ENCODE measurements at places on chromosomes 7 and 10.
A peak's percentile ranks its signal among the peaks of the same experiment; 100 is the strongest.

DNA sequence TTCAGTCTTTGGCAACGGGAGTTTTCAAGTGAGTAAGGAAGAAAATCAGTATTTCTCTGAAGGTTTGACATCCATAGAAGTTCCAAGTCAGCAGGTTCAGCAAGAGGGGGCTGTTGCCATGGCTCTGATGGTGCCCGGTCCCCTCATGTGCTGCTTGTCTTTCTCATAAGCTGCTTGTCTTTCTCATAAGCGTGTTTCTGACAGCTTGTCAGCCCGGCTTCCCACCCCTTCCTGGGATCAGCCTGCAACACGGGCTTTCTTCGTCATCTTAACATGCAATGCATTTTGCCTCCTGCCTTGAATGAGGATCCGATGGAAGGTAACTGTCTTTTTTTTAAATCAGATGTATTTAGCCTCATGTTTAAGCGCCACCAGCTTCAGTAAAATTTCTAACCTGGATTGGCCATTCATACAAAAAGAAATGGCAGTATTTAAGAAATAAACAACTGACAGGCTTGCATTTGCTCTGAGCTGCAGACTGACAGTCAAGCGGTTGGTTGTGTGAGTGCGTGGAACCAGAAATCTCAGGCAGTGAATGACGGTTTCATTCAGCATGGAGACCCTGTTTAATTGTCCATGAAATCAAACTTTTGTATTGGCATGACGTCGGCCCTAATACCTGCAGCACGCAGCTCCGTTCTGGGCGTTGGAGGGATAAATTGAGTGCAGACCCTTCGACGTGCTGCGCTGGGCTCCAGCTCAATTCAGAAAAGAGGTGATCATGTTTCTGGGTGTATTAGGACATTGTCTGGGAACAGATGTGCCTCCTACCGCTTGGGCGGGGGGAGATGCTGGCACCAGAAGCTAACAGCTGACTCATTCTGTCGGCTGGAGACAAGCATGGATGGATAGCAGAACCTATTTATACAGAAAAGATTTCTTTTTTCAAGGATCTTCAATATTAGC, 454.7 kb upstream of the FOXK1 start:
- H3K27me3 ChIP-seq, result no peaks in the 10 kb centered on the region
- no peak overlapping the region for H3K27ac ChIP-seq
- H3K4me3 ChIP-seq, result no peak overlapping the region
- no peak for DNase-seq
- no peaks in the 10 kb centered on the region for H3K36me3 ChIP-seq
- H3K4me1 ChIP-seq, result no peaks in the 10 kb centered on the region

DNA sequence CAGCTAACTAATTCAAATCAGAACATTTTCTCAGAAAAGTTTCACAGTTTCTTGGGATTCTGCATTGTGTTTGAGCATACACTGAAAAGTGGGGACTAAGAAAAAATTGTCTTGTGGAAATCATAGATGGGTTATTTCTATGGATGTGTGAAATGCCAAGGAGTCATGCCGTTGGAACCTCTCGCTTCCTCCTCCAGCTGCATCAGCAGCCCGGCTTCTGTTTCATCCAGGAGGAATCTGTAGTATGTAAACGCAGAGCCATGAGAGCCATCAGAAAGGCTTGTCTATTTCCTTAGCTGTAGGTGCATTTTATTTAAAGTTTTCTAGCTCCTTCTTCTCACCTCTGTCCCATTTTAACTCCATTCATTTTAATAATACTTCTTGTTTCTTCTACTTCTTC, 1144.1 kb downstream of the GATA3 start:
- no peak for DNase-seq
- H3K27me3 ChIP-seq, result peaks cover 8% of the 10 kb centered on the region
- no peak overlapping the region for H3K4me3 ChIP-seq
- no peak overlapping the region for H3K27ac ChIP-seq
- no peaks in the 10 kb centered on the region for H3K4me1 ChIP-seq

- H3K4me1 ChIP-seq, result peaks cover 7% of the 10 kb centered on the region
- H3K4me3 ChIP-seq, result no peak overlapping the region
- no peaks in the 10 kb centered on the region for H3K36me3 ChIP-seq
Observed at GRCh38 chr10:109940117-109940516, 16.8 kb upstream of the XPNPEP1 start.

DNA sequence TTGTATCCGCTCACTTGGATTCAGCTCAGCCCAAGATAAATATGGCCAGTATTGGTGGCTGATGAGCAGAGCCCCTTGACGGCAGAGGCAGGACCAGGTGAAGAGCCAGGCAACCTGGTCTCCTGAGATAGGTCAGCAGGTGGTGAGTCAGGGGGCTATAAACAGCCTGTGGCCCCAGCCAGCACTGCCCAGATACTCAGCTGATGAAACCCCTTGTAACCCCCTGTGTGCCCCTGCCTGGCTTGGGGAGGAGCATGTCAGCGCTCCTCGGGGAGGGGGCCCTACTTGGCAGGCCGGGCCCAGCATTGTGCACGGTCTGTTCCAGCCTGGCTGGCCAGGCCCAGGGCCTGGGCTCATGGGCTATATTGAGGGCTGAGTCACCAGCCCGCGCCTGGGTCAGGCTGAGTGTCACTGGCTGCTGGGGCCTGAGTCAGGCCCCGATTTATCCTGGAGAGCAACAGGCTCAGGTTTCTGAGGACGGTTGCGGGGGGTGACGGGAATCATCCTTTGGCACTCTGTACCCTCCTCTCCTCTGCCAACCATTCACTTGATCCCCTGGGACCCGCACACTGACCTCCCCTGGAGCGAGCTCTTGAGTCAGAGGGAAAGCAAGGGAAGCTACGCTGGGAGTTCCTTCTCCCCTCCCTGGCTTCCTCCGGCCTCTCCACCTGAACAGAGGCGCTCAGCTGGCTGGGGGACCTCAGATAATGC, 2.8 kb upstream of the FLNC start:
- H3K36me3 ChIP-seq, result no peaks in the 10 kb centered on the region
- no peak overlapping the region for H3K27ac ChIP-seq
- DNase-seq, result no peak
- peaks cover 43% of the 10 kb centered on the region for H3K27me3 ChIP-seq

GRCh38 chr7:99579956-99580777, 17.9 kb upstream of the TMEM225B start:
- H3K27me3 ChIP-seq, result peaks cover 3% of the 10 kb centered on the region
- peak overlapping the region; percentile 83 for H3K4me3 ChIP-seq
- H3K36me3 ChIP-seq, result no peaks in the 10 kb centered on the region
- H3K4me1 ChIP-seq, result peaks cover 10% of the 10 kb centered on the region
- DNase-seq, result no peak

DNA sequence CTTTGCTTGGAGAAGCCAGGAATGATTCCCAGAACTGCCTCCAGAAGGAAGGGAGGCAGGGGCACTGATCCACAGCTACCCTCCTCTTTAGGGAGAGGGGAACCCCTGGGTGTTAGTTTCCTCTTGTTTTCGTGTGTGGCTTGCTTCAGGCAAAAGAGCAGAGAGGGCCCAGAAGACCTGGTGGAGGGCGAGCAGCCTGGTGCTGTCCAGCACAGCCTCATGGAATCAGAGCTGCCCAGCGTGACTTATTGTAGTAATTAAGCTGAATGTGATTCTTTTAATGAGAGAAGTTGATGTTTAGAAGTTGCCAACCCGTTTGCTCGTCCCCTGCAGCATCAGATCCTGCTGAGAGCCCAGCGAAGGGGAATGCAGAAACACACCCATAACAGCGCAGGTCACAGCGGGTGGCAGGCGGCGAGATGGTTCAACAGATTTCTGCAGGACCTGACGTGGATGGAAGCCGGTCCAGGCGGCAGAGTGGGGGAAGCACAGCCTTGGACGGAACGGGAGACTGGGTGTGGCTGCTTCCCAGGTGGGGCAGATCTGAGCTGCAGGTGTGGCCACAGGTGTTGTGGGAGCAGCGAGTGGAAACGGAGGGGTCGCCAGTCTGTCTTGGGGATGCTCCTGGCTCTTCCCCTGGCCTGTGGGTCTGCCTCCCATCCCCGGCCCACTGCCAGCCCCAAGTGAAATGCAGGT, 53.7 kb upstream of the SHH start:
- no peaks in the 10 kb centered on the region for H3K36me3 ChIP-seq
- no peaks in the 10 kb centered on the region for H3K4me1 ChIP-seq
- H3K27ac ChIP-seq, result no peak overlapping the region
- H3K27me3 ChIP-seq, result no peaks in the 10 kb centered on the region
- no peak overlapping the region for H3K4me3 ChIP-seq

DNA sequence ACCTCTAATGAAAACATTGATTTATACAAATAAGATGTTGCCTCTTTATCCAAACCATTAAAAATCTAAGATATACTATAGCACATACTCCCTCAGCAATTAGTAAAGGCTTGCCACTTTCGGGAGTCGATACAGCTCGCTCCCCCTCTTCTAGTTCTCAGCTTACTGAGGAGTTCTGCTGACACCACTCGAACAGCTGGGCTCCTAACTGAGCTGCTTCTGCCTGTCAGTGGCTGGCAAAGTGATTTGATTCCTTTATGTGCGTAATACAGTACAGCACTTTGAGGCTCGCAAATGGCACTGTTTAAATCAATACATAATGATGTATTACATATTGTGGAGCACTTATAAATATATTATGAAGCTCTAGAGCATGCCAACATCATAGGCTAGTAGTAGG, 241.8 kb downstream of the CREB5 start:
- H3K4me3 ChIP-seq, result no peak overlapping the region
- H3K4me1 ChIP-seq, result no peaks in the 10 kb centered on the region
- H3K27ac ChIP-seq, result no peak overlapping the region
- peaks cover 4% of the 10 kb centered on the region for H3K27me3 ChIP-seq
- no peak for DNase-seq
- no peaks in the 10 kb centered on the region for H3K36me3 ChIP-seq

DNA sequence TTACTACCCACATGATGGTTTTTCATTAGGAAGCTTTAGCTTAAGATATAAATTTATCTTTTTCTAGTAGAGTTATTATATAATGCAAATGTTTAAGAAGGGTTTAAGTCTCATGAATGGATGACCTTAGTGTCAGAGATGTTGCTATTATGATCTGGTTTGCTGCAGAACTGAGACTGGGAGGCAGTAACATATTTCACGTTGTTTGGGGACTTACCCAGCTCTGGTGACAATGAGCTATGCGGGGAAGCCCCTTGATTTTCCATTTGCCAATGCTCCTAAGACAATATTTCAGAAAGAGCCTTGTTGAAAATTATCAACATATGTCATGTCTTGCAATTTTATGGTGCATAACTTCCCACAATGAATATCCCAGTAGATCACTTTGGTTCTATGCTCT, 754.6 kb downstream of the REEP3 start:
- no peaks in the 10 kb centered on the region for H3K27me3 ChIP-seq
- no peak for DNase-seq
- no peak overlapping the region for H3K27ac ChIP-seq
- no peaks in the 10 kb centered on the region for H3K4me1 ChIP-seq
- H3K4me3 ChIP-seq, result no peak overlapping the region

DNA sequence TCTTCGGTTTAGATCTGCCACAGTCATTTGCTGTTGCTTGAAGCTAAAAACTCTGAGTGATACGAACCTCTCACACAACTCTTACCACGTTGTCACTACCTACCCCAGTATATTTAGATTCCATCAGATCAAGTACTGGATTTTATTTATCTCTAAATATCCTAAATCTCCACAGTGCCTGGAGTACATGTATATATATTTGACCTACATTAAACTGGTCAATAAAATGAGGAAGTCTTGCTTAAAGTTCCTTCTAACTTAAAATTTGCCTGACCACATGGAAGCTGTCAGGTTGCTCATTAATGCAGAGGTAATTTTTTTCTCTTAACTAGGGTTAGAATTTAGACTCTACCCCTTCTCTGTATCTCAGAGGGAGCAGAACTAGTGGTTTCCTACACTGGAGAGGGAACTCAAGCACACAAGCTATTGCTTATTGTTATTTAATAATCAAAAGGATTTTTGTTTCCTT, 3.1 kb upstream of the MACC1 start:
- no peaks in the 10 kb centered on the region for H3K4me1 ChIP-seq
- no peak for DNase-seq
- H3K27me3 ChIP-seq, result no peaks in the 10 kb centered on the region
- no peaks in the 10 kb centered on the region for H3K36me3 ChIP-seq
- H3K27ac ChIP-seq, result no peak overlapping the region

DNA sequence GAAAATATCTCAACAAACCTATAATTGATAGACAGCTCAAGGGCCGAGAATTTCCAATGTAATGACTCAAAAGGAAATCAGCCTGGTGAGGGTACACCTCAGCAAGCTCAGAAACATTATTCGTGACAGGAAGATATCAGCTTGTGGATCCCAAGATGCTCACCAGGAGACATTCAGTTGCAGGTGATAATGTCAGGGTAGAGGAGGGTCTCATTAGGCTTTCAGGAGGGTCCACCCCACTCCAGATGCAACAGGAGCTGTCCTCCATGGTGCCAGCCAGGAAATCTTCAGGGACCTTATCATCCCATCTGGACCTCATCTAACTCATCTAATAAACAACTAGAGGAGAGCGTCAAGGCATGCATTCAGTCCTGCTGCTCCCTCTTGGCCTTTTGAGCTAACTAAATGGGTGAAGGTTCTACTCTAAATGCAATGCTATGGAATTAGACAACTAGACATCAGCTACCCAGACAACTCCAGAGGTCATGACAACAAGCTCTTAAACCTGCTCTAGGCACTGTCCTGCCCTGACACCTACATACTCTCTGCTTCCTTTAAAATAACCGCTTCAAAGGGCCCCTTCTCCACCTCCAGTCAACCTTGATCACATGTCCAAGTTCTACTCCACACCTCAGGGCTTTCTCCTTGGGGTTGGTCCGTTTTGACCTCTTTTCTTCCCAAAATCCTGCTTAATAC, 4.3 kb upstream of the GIMAP5 start:
- H3K27me3 ChIP-seq, result no peaks in the 10 kb centered on the region
- DNase-seq, result no peak
- H3K27ac ChIP-seq, result peak overlapping the region; percentile 99
- H3K36me3 ChIP-seq, result peaks cover 16% of the 10 kb centered on the region
- peak overlapping the region; percentile 74 for H3K4me3 ChIP-seq

- peaks cover 13% of the 10 kb centered on the region for H3K27me3 ChIP-seq
- peaks cover 15% of the 10 kb centered on the region for H3K4me1 ChIP-seq
- H3K27ac ChIP-seq, result no peak overlapping the region
- H3K4me3 ChIP-seq, result no peak overlapping the region
- peak; percentile 38 for DNase-seq
- no peaks in the 10 kb centered on the region for H3K36me3 ChIP-seq
Observed at GRCh38 chr7:26061678-26062603, 90.1 kb upstream of the NFE2L3 start.

DNA sequence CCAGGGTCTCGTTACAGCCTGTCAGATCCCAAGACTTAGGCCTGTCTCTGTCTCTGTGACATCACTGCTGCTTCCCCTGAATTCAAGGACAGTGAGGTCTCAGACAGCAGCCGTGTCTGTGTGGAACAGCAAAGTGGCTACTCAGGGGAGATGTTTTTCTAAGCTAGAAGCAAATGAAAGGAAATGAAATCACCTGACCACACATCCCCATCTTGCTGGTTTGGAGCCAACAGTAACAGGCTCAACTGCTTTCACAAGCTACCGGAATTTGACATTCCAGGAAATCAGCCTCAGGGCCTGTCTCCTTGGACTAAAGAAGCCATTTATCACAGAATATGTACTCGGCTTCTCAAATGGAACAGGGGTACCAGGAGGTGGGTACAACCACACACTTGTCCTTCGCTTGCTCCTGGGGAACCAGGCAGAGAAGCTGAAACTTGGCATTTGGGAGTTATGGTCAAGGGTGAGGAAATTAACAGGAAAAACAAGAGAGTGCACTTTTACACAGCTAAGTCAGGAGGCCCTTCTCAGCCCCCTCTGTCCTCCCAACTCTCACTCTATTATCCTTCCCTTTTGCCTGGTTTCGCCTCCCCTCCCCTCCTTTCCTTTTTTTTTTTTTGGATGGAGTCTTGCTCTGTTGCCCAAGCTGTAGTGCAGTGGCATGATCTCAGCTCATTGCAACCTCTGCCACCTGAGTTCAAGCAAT, 73.2 kb downstream of the SPDYE5 start:
- H3K4me1 ChIP-seq, result no peaks in the 10 kb centered on the region
- no peaks in the 10 kb centered on the region for H3K27me3 ChIP-seq
- peaks cover 3% of the 10 kb centered on the region for H3K36me3 ChIP-seq
- DNase-seq, result no peak

All from activated T-helper 1 cell treated with anti-CD3 and anti-CD28 coated beads, Interleukin-12 subunit alpha, Interleukin-12 subunit beta, Interleukin-2, Interleukin-4 antibody, amounts not matched to agents 30 ng/mL and 10 ng/mL and 1 ng/mL, durations not matched to agents 14 hours and 24 hours and 36 hours (primary cell).